Posterior cingulate gyrus (tissue), 11 donors: ENCODE measurements at places on chromosomes 11 and 22.
A peak's percentile ranks its signal among the peaks of the same experiment; 100 is the strongest.

DNA sequence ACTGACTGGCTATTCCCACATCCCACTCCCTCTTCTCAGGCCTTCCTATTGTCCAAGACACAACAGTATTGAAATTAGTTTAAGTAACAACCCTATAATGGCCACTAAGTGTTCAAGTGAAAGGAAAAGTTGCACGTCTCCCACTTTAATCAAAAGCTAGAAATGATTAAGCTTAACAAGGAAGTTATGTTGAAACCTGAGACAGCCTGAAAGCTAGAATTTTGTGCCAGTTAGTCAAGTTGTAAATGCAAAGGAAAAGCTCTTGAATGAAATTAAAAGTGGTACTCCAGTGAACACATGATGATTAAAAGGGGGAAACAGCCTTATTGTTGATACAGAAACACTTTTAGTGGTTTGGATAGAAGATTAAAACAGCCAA lies 332.7 kb downstream of the CASP12 start:
- DNase-seq = no peak

- DNase-seq = no peak
These were observed 17.3 kb upstream of the PPARA start for GRCh38 chr22:46132830-46133587.

DNA sequence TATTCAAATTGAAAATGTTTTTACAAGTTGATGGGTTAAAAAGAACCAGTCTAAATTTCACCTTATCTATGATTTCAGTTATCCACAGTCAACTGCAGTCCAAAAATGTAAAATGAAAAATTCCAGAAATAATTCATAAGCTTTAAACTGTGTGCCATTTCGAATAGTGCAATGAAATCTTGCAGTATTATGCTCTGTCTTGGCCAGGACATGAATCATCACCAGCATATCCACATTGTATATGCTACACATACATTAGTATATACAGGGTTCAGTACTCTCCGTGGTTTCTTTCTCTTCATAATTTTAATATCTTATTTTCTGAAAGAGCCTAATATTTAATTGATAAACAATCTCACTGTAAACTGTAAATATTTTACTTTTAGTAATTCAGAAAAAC lies 45.9 kb downstream of the ARHGAP32 start:
- DNase-seq = no peak

GRCh38 chr11:111469200-111469599 lies 43.0 kb downstream of the BTG4 start:
- no peak for DNase-seq

- DNase-seq = no peak
These were observed 4.7 kb downstream of the RTCB start for GRCh38 chr22:32407312-32407711.

DNA sequence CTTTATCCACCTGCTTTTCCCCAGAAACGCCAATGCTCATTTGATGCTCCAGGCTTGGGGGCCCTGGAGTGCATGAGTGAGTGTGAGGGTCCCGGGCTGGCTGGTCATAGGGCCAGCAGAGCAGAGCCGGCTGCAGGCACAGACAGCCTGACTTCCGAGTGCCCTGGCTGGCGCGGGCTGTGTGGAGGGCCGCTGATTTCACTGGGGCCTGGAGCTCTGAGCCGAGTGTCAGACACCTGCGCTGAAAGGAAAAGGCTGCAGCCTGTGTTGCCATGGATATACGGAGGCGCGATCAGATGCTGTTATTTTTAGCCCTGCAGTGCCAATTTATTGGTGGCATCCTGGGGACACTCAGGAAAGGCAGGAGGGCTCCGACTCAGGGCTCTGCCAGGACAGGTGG lies 87.6 kb downstream of the ST3GAL4 start:
- peak; percentile 92 for DNase-seq

DNA sequence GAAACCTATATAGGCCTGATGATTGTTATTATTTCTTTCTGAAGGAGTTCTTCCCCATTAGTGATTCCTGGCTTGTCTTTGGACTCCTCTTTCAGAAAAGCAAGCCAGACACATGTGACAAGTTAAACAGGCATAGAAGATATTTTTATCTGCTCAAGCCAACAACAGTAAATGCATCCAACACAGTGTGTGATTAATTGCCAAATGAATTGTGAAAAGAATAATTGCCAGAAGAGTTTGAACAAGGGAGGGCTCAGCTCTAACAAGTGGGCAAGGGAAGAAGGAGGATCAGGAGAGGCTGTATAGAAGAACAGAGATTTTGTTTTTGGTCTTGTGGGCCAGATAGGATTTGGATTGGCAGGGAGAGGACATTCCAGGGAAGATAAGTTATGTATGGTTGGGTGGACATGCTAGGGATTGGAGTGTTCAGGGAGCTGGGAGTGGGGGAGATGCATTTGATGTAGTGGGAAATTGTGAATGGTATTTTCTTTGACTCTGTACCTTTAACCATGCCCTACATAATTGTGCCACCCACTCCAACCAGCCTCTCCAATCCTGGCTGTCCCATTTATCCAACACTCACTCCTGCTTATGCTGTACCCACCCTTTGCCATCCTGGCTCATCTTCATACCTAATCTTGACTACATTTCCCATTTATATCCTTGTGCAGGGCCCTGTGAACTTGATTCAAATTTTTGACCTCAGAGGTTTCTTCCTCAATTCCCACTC lies 172.8 kb downstream of the RRAS2 start:
- no peak for DNase-seq

- no peak for DNase-seq
These were observed 124.4 kb upstream of the LUZP2 start for GRCh38 chr11:24372491-24372890.

DNA sequence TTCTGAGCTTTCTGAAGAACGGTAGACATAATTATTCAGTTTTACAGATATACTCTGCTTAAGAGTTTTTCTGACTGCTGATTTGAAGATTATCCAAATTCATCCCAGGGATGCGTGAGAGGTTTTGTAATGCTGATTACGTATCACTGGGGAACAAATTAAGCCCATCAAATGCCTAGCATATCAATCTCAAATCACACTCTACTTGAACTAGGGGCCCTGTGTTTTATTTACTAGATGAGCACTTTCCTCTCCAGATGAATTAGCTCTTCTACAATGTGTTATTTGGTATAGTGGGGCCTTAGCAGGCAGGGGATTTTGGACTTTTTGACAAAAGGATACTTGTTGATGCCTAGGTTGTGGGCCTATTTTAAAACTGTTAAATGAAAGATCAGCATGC lies 177.9 kb downstream of the JRKL start:
- no peak for DNase-seq

- no peak for DNase-seq
These were observed at the start of gene FERMT3 for GRCh38 chr11:64206457-64207255. FERMT3 (plus strand) TSS chr11:64206721; CDS start chr11:64207365, 644 bp downstream.

DNA sequence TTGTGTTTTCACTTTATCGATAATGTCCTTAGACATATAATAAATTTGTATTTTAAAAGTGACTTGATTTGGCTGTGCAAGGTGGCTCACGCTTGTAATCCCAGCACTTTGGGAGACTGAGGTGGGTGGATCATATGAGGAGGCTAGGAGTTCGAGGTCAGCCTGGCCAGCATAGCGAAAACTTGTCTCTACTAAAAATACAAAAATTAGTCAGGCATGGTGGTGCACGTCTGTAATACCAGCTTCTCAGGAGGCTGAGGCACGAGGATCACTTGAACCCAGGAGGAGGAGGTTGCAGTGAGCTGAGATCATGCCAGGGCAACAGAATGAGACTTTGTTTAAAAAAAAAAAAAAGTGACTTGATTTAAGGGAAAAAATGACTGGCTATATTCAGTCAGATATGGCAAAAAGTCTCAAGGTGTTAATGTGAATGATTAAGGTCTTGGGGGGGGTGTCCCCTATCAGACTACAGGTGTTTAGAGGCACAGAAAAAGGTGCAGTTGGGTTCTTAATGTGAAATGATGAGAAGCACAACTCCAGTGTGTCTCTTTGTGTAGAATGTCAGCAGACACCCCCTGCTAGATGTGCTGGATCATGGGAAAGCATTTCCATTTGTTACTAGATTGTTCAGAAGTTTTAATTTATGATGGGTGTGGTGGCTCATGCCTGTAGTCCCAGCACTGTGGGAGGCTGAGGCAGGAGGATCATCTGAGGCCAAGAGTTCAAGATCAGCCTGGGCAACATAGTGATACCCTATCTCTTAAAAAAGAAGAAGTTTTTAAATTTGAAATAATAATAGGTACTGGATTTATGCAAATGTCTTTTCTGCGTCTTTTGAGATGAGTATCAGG lies 17.0 kb downstream of the NEAT1 start:
- DNase-seq = no peak

GRCh38 chr11:102467853-102468580 lies 15.5 kb upstream of the TMEM123 start:
- DNase-seq = no peak

- DNase-seq = peak; percentile 48
These were observed 36.2 kb downstream of the LIF start for GRCh38 chr22:30210235-30210909.

DNA sequence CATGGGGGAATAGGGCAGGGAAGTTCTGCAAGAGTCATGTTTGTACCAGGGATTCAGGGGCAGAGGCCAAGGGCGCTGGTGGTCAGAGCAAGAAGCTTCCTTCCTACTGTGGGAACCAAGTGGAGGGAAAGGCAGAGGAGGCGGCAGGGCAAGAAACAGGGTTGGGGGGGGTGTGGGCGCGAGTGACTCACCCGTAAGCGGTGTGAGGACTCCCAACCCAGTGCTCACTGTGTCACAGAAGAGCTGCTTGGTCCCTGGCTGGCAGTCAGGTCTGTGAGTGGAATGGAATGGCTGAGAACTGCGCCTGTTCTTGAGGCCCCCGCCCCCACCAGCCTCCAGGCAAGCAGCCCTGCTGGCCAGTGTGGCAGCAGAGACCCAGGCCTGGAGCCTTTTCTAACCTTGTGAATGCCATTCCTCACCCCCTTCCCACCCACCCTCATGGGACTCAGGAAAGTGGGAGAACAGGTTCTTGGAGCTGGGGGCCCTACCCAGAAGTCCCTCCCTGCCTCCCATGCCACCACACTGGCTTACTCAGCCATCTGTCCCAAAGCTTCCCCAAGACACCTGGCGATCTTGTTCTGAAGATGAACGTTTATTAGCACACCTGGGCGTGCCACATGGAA lies 4.7 kb downstream of the LRRC10B start:
- DNase-seq = peak; percentile 39

DNA sequence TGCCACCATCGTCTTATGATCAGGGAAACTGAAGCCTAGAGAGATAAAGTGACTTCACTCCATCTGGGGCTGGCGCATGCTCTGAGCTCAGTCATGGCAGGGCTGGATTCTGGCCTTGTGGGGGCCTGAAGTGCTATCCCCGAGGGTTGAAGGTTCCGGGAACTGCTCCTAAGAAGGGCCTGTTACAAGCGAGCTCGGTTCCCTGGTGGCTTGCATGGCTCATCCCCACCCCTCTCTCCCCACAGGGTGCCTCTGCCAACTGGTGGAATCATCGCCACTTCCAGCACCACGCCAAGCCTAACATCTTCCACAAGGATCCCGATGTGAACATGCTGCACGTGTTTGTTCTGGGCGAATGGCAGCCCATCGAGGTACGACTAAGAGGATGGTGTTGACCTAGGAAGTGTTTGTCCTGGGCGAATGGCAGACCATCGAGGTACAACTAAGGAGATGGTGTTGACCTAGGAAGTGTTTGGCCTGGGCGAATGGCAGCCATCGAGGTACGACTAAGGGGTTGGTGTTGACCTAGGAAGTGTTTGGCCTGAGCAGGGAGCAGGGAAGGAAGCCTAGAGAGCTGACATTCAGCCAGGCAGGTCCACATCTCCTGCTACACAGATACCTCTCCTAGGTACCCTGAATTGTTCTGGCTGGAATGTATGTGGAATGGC lies 19.9 kb downstream of the FADS2 start:
- DNase-seq = no peak

GRCh38 chr11:114309517-114309916 lies 13.3 kb downstream of the NNMT start:
- DNase-seq = no peak

DNA sequence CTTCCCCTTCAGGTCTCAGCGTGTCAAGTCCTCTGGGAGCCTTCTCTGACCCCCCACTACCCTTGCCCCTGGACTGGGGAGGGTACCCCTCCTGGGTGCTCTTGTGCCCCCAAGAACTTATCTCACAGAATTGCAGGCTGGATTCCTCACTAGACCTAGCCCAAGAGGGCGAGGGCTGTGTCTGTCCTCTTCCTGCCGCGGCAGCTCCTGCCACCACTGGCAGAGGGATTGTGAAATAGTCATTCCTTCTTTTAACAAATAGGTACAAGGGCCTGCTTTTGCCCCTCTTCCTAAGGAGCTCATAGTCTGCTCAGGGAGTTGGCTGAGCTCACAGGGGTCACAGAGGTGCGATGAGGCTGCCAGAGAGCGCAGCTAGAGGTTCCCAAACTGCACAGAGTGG lies 5.5 kb downstream of the RAB36 start:
- DNase-seq = no peak

- no peak for DNase-seq
These were observed 45.6 kb downstream of the BTG4 start for GRCh38 chr11:111466615-111467014.

GRCh38 chr11:79461666-79462645 lies 21.1 kb upstream of the TENM4 start:
- no peak for DNase-seq

DNA sequence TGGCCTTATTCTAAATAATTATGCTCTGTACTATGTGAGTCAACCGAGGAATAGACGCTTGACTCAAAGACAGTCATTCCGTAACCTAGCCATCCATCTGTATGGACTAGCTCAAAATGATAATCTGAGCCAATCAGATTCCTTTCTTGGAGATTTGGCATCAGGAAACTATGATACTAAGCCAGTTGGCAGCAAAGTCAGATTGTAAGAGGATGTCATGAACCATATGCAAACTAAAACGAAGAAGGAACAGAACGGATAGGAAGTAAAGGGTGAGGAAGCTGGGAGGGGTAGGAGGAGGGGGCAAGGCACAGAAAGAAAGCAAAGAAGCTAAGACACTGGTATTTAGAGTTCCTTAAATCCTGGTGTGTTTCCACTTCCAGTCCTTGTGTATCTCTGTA lies 10.7 kb upstream of the SESN3 start:
- no peak for DNase-seq

- no peak for DNase-seq
These were observed 62.1 kb upstream of the SESN3 start for GRCh38 chr11:95293116-95293515.

GRCh38 chr22:38412435-38413084 lies 42.4 kb downstream of the KCNJ4 start:
- DNase-seq = peak; percentile 66

GRCh38 chr11:2794968-2795322 lies 90.6 kb downstream of the CDKN1C start:
- DNase-seq = peak; percentile 7

- DNase-seq = no peak
These were observed 8.6 kb downstream of the TMEM121B start for GRCh38 chr22:17112491-17113042.

DNA sequence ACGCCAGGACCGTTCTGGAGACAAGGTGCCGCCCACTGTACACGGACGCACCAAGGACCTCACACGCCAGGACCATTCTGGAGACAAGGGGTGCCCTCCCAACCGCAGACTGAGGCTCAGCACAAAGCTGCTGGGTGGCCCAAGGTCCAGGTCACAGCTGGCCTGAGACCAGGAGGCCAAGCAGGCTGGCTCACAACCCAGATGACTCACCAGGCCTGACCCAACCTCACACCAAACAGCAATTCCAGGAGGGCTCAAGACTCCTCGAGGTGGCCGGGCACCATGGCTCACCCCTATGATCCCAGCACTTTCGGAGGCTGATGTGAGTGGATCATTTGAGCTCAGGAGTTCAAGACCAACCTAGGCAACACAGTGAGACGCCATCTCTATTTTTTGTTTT lies 14.8 kb downstream of the BRD1 start:
- DNase-seq = no peak

- DNase-seq = no peak
These were observed 2.6 kb upstream of the SUN2 start for GRCh38 chr22:38758276-38758945.

- no peak for DNase-seq
These were observed 82.3 kb downstream of the YAP1 start for GRCh38 chr11:102192349-102193066.
